ENCODE measurements at places on chromosomes 6 and 20. TPM values are rescaled to one million over a fixed set of nuclear protein-coding genes. Genes with fewer than 3 reads are reported as not detected.

DNA sequence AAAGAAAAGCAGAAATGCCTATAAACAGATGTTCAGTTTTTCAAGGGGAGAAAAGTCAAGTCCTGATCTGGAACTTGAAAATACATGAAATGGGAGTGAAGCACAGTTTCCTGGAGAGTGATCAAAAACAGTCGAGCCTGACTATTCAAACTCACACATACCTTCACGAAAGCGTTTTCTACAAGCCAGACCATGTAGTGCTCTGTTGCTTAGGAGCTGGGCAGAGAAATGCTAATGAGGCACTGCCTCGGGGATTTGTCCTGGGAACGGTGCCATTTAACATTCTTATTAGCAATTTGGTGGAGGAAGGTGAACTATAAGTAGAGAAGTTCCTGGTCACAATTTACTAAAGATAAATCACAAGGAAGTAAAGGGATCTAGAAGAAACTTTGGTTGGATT, 5.9 kb downstream of the NHSL1 start:
- DNase-seq: peak; percentile 69

- no peak for DNase-seq
Observed at GRCh38 chr6:156683821-156684220, 93.4 kb upstream of the ARID1B start.

GRCh38 chr6:101607111-101607690, 213.7 kb downstream of the GRIK2 start:
- no peak for DNase-seq

DNA sequence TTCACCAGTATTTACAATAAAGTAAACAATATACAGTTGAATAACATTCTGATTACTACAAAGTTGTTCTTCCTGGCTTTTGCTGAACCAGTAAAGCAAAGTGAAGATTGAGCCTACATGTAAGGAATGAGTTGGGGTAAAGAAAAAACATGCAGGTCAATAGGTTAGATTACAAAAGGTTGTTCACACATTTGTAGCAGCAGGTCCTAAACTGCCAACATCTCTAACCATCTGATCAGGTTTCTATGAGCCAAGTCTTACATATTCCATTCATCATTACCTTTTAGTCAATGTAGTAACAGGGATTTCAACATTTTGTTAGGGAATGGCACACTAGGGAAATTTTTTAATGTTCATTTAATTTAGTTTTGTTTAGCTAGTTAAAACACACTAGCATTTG, 9.3 kb upstream of the CALHM6 start:
- DNase-seq: no peak

DNA sequence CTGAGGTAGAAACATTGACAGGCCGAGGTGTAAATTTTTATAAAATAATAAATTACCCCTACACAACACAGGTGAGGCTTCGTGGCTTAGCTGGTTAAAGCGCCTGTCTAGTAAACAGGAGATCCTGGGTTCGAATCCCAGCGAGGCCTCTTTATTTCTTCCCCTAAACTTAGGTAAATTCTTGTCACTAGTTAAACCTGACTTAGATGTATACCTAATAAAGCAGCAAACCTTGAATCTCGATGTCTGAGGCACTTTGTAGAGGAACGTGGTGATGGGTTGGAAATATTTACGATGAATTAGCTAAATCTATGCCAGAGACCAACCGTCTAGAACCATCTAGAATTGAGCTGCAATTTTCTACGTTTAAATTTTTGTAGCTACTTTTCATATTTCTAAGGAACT, 185.6 kb downstream of the OR2B2 start:
- DNase-seq: no peak

- peak; percentile 91 for DNase-seq
Observed at GRCh38 chr6:3750317-3751076, 1.0 kb downstream of the PXDC1 start.

- DNase-seq: peak; percentile 20
Observed at GRCh38 chr6:135568379-135568778, 70.8 kb upstream of the AHI1 start.

- no peak for DNase-seq
Observed at GRCh38 chr6:82205930-82206392, 41.6 kb downstream of the IBTK start.

DNA sequence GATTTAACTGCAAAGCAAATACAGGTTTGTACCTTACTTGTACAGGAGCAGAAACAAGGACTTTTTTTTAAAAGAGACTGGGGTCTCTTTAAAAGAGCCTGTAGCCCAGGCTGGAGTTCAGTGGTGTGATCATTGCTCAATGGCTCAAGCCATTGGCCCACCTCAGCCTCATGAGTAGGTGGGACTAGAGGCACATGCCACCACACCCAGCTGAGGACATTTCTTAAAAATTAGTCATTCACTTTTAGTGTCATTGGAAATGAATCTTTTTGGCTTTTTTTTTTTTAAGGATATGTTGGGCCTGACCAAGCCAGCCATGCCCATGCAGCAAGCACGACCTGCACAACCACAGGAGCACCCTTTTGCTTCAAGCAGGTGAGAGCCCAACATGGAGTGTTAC, 16.9 kb downstream of the SEC23B start:
- peak; percentile 91 for DNase-seq

GRCh38 chr6:112576423-112576822, 229.3 kb downstream of the RFPL4B start:
- DNase-seq: no peak

DNA sequence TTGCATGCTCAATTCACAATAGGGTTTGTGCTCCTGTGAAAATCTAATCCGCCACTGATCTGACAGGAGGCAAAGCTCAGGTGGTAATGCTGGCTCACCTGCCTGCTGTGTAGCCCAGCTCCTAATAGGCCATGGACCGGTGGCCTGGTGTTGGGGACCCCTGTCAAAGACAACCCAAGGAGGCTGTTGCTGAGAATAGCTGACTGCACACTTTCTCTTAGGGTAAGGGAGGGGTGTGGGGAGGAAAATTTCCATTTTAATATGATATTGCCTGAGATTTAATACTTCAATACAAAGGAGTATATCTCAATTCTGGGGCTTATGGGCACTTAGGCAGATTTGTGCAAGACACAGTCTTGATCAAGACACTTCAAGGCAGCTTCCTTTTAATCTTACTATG, 105.8 kb downstream of the ALDH8A1 start:
- DNase-seq: no peak

DNA sequence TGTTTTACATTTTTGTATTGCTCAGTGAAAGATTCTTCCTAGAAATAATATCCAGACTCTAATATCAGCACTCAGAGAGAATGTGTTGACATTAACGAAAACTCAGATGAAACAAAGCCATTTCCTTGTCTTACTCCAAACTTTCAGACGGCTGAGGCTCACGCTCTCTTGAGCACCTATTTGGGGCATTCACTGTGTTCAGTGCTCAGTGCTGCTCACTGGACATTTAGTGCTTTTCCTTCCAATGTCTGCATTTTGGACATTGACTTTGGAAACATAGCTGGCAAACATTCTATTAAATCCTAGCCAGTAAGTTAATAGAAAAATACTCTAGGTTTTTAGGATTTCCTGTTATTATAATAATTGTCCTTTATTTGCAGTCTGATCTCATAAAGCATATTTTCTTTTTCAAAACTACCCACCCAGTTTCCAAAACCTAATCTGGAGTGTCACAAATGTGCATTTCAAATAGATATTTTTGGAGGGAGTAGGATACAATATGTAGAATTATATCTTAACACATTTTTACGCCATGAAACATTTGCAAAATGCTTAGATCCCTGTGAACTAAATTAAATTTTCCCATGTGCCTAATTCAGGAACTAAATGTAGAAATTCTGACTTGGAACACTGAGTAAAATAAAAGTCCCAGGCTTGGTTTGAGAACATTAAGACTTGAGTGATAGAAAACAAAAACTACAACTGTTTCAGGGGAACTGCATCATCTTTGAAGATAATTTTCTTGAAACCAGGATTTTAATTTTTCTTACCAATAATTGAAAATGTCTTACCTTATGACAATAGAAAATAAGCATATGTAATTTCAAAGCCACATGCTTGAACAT, 91.7 kb upstream of the B3GAT2 start:
- DNase-seq: no peak

- DNase-seq: no peak
Observed at GRCh38 chr20:62641321-62642050, 817 bp upstream of the SLCO4A1 start.

- DNase-seq: no peak
Observed at GRCh38 chr6:149933461-149933860, 8.4 kb upstream of the ULBP2 start.

DNA sequence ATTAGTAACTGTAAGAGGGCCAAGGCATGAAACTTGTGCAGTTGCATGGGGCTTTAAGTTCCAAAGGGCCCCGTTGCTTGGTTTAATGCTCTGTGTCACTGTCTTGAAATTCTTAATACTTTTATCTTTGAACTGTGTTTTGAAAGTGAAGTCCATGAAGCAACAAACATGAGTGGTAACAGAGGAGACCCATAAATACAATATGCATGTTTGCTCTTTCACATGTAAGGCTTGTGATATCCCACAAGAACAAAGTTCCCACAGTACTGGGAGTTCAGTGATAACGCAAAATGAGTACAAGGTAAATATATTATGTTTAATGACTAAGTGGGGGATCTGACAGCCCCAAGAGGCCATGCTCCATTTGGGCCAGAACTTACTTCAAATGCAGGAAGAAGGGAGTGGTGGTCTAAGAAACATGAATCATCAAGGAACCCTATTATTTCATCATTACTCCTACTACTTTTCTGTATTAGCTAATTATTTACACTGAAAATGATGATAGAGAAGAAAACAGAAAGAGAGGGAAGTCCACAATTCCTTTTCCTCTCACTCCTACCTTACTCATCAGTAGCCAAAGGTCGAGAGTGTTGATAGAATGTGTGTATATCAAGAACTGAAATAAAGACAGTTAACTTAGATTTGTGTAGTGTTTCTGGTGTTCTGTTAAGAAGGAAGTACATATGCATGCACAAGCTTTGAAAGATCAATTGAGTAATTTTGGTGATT, 157.3 kb downstream of the PHF3 start:
- DNase-seq: no peak

DNA sequence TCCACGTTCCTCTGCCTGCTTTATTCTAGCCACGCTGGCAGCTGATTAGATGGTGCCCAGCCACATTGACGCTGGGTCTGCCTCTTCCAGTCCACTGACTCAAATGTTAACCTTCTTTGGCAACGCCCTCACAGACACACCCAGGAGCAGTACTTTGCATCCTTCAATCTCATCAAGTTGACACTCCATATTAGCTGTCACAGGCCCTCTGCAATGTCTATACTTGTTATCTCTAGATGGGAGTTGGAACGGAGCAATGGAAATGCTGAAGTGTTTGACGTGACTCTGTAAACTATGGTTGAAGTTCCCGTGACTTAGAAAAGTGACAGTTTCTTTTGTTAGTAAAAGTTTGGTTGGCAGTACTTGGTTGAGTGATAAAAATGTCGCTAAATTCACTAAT, 291.0 kb downstream of the CDH4 start:
- DNase-seq: no peak

GRCh38 chr6:130183271-130184222, 39.2 kb downstream of the SAMD3 start:
- no peak for DNase-seq

- no peak for DNase-seq
Observed at GRCh38 chr20:12956303-12956702, 52.5 kb upstream of the SPTLC3 start.

GRCh38 chr20:23233341-23233740, 117.2 kb upstream of the NXT1 start:
- DNase-seq: no peak

- DNase-seq: peak; percentile 41
Observed at GRCh38 chr20:53660947-53661381, 67.3 kb upstream of the ZNF217 start.

DNA sequence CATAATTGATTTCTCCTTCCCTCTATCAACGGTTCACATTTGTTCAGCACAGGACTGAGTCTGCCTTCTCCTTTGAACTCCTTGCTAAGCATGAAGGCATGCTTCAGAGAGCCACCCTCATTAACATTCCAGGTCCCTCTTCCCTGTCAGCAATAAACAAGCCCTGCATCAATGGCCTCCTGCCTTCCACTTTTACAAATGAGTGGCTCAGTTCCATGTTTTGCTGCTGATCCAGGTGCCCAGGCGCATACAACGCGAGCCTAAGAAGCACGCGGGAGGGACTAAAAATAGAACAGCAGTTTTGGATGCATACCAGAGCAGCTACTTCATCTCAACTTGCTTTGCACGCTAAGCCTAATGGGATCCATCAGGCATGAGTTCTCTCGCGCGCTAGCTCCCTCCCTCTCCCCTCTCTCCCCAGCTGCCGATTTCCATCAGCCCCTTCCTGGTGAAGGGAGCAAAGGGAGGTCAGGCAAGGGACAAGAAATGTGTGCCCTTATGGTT, 53.4 kb downstream of the TRAF3IP2 start:
- DNase-seq: peak; percentile 98

- DNase-seq: no peak
Observed at GRCh38 chr20:1286267-1287024, 20.4 kb downstream of the SNPH start.

GRCh38 chr20:54176610-54177009, 2.8 kb upstream of the CYP24A1 start:
- DNase-seq: peak; percentile 51

- DNase-seq: no peak
Observed at GRCh38 chr6:42796171-42796570, 14.3 kb downstream of the BICRAL start.

GRCh38 chr20:1019344-1019743, 17.2 kb upstream of the RSPO4 start:
- DNase-seq: no peak

The SGK2 gene
- not detected for total RNA-seq

The TFAP2D gene
- total RNA-seq: not detected

The SCUBE3 gene
- total RNA-seq: 31.5 TPM

The SLCO4A1 gene
- not detected for total RNA-seq

The KCNK16 gene
- total RNA-seq: not detected

The TLDC2 gene
- 0.32 TPM for total RNA-seq

The RSPO3 gene
- total RNA-seq: 0.13 TPM

The GLP1R gene
- not detected for total RNA-seq

The SLC25A27 gene
- total RNA-seq: 2.4 TPM

The SEL1L2 gene
- total RNA-seq: not detected

The ANKRD66 gene
- total RNA-seq: not detected

The SYTL3 gene
- 11.8 TPM for total RNA-seq

The IRF4 gene
- not detected for total RNA-seq

Data from GM23248 (cell line).